ENCODE measurements at places on chromosomes 1 and 21. TPM values are rescaled to one million over a fixed set of nuclear protein-coding genes. Genes with fewer than 3 reads are reported as not detected.

Gene ANGPTL3
- total RNA-seq: not detected

DNA sequence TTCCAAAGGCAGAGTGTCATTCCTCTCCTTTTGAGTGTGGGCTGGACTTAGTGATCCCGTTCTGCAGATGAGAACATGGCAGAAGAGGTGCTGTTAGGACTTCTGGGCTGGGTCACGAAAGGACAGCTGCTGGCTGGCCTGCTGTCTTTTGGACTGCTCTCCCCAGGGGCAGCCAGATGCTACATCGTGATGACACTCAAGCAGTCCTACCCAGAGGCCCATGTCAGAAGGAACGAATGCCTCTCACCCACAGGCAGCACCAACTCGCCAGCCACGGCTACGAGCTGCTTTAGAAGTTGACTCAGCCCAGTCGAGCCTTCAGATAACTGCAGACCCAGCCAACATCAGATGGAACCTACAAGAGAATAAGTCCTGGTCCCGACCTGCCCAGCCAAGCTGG, 156.5 kb downstream of the KCNJ6 start:
- DNase-seq: no peak

- no peak for DNase-seq
Measured at GRCh38 chr1:55604179-55604578, 389.0 kb upstream of the USP24 start.

Gene CZIB
- 41.3 TPM for total RNA-seq

Gene UBL4B
- not detected for total RNA-seq
